ENCODE measurements at places on chromosomes 1 and 21. TPM values are rescaled to one million over a fixed set of nuclear protein-coding genes. Genes with fewer than 3 reads are reported as not detected.
A peak's percentile ranks its signal among the peaks of the same experiment; 100 is the strongest.

The IFI44L gene
- 4.0 TPM for polyA plus RNA-seq

DNA sequence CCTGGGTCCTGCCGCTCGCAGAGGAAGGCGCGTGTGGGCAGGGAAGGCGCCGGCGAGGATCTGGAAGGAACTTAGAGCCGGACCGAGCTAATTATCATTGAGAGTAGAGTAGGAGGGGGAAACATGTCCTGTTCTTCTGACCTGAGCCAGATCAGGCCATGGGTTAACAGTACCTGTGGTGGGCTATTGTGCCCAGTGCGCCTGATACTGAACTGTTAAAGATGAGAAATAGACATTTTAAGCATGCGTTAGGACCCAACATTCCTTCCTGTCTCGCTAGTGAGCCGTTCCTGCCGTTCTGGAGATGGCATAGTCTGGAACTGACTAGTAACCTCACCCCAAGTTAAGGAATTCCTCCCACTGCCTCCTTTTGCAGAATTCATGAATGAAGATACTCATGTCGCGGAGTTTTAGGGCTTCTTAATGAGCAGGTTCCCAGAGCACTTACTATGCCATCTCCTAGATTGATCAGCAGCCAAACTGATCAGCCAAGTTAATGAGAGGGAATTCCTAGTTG lies 870 bp downstream of the STRIP1 start:
- DNase-seq, result no peak

DNA sequence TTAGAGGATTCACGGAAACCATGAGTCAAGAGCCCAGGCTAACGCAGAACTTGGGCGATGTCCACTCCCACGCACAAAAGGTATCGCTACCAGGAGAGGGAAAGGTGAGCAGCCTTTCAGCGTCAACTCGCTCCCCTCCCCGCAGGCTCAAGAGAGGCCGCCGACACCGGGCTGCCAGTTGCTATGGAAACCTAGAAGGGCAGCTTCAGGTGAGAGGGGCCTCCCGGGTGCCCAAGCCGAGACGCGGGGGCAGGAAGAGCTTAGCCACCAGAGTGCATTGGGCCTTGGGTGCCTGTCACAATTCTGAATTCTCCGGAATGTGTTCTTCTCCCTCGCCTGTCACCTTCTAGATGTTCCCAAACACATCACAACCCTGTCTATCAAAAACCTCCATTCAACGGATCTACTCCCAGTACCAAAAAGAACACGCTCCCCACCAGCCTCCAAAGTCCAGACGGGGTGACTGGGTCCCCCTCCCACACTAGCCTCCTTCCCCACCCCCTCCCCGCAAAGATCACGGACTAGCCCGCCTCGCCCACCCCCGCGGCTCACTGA lies 694 bp downstream of the MEAF6 start:
- DNase-seq, result peak; percentile 80

The C8A gene
- polyA plus RNA-seq, result not detected

GRCh38 chr1:11787251-11787803 lies 18.4 kb downstream of the MTHFR start:
- peak; percentile 86 for DNase-seq

DNA sequence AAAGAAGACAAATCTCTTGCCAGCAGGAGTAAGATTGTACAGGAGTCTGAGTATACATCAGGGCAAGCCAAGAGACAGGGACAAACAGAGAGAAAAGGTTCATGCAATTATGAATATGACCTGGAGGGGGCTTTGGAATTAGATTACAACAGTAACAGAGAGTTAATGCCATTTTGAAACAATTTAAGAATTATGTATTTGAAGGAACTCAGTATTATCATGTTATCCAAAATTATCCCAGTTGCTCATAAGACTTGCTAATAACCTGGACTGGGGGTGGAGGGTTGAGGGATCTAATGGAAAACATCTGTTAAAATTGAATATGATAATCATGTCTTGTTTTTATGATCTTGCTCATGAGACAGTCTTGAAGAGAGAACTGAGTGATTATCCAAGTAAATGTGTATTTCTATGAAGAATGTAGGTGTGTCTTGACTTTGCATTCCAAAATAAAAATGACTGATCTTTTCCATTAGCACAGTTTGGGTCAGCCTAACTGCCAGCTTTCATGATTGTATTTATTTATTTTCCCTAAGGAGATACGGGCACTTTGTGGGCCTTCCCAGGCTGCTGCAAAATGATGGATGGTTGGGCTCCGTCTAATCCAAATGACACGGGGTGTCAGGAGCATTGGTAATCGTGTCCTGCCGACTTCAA lies 117.7 kb downstream of the ERG start:
- DNase-seq, result no peak

DNA sequence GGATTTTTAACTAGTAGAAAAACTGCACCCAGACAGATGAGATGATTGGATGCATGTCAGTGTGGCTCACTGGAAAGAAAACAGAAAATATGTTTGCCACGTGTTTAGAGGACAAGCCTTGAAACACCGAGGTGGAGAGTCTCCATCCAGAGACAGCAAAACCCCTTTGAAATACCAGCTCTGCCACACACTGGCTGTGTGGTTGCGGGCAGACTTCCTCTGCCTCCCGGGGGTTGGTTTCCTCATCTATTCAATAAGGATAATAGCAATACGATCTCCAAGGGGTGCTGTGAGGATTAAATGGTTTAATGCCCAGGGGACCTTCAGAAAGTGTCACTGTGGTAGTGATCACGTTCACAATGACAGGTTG lies 67.2 kb upstream of the PARP1 start:
- DNase-seq, result no peak

GRCh38 chr1:220564216-220564615 lies 36.3 kb downstream of the MARK1 start:
- no peak for DNase-seq

- no peak for DNase-seq
Measured at GRCh38 chr1:29459620-29459945, 223.3 kb downstream of the PTPRU start.

The LYPLAL1 gene
- polyA plus RNA-seq, result 60.9 TPM

The HSPB7 gene
- 2.5 TPM for polyA plus RNA-seq

DNA sequence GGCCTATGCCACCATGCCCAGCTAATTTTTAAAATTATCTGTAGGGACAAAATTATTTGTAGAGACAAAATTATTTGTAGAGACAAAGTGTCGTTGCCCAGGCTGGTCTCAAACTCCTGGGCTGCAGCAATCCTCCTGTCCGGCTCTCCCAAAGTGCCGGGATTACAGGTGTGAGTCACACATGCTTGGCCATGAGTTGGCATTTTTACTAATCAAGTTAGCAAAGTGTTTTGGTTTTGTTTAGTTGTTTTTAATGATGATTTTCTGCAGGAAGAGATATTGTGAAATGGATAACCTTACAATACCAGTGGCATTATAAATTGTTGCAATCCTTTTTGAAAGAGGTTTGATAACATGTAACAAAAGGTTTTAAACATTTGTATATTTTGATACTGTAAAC lies 65.3 kb upstream of the MAGI3 start:
- DNase-seq, result no peak

The PDPN gene
- 55.3 TPM for polyA plus RNA-seq

GRCh38 chr1:179865377-179865776 lies 12.2 kb downstream of the TOR1AIP2 start:
- DNase-seq, result no peak
